ENCODE measurements at places on chromosomes 7 and 10.

GRCh38 chr10:69290993-69291392 lies 12.7 kb downstream of the HK1 start:
- no peak for DNase-seq

DNA sequence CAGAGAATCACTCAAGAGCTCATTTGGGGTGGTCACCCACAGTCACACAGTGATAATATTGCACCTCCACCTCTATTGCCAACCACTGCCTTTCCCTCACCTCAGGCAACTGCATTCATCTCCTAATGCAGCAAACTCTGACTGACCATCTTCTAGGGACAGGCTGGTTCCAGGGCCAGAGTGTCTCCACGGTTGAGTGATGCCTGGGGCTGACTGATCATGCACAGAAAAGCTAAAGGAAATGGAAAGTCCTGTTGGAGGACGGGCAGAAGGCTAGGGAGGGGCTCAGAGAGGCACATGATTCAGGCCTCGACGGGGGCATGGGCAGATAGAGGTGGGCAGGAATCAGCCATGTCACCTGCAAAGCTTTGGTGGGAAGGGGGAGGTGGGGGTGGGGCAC lies 127.1 kb upstream of the TNS3 start:
- DNase-seq: no peak

- no peak for DNase-seq
These were observed 872 bp upstream of the HMX2 start for GRCh38 chr10:123146894-123147634.

DNA sequence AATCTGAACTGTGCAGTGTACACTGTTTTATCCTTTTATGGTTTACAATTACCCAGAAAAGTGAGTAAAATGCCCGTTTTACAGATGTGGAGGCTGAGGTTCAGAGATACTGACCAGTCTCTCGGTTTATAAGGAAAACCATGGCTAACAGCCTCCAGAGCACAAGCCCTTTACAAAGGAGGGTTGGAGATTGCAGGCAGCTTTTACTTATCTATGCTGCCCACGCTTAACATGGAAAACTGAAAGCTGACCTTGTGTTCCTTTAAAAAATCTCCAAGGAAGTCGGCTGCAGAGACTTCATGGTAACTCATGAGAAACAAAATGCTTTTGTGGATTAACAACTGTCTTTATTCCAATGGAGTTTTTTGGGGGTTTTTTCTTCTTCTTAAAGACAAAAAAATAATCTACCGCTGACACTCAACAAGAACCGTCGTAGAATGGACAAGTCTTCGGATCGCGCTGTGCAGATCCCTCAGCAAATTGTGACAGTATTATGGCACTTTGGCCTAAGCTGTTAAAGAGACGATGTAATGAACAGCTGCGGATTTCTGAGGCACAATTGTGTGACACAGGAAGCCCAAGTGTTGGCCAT lies 654 bp upstream of the SLF2 start:
- peak; percentile 90 for DNase-seq

DNA sequence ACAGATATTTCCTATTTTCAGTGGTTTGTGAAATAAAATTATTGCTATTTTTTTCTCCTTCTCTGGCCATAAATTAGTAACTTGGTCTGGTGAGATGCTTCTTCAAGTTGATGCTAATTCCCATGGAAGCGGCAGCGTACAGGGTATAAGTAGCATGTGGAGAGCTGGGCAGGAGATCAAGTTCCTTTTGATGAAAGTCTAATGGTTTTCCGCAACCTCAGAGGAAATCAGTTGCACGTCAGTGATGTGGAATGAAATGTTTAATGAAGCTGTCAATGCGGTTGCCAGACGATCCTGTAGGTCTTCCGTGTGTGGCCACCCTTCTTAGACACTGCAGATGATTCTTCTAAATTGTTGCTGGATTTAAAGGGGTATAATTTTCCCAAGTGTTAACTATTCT lies 236.4 kb upstream of the GRM3 start:
- no peak for DNase-seq

- no peak for DNase-seq
These were observed 45.9 kb downstream of the SVIL start for GRCh38 chr10:29588629-29589421.

GRCh38 chr7:116650436-116650835 lies 21.6 kb upstream of the MET start:
- DNase-seq: no peak

DNA sequence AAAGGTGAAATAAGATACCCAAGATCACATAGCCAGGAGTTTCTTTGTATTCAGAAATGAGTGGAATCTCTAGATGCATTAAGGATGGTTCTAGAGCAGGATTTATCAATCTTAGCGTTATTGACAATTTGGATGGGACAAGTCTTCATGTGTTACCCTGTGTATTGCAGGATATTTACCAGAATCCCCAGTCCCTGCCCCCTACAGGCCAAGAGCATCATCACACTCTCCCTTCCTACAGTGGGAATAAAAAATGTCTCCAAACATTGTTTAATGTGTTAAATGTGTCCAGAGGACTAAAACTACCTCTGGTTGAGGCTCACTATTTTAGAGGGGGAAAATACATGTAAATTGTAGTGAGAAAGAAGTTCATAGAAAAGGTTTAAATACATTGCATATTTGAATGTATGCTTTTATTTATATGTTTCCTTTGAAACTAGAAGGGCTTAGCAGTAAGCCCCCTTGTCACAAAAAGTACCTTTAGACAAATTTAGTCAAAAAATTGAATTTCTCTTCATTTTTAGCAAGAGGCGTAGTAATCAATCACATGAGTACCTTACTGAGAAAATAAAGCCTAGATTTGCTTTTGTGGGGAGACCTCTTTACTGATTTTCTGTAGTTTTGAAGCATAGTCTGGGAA lies 141.2 kb downstream of the MLLT10 start:
- peak; percentile 71 for DNase-seq

DNA sequence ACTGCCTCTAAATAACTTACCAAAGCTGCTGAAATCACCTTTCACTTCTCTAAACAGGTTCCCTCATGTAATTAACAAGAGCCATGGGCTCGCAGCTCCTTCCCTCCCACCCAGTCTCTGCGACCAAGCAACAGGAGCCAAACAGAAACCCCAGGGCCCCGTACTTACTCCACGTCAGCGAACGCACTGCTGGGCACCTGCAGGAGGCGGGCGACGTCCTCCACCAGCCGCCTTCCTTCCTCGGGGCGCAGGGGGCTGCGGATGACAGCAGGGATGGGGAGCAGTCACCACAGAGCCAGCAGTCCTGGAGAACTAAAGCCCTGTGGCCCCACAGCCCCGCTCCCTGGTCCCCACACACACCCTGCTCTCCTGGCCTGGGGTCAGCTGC lies 477.0 kb downstream of the PTPRN2 start:
- DNase-seq: no peak

- no peak for DNase-seq
These were observed 307.3 kb downstream of the SORCS1 start for GRCh38 chr10:106857213-106857612.

- DNase-seq: no peak
These were observed 71.6 kb upstream of the KLF6 start for GRCh38 chr10:3856593-3856992.

DNA sequence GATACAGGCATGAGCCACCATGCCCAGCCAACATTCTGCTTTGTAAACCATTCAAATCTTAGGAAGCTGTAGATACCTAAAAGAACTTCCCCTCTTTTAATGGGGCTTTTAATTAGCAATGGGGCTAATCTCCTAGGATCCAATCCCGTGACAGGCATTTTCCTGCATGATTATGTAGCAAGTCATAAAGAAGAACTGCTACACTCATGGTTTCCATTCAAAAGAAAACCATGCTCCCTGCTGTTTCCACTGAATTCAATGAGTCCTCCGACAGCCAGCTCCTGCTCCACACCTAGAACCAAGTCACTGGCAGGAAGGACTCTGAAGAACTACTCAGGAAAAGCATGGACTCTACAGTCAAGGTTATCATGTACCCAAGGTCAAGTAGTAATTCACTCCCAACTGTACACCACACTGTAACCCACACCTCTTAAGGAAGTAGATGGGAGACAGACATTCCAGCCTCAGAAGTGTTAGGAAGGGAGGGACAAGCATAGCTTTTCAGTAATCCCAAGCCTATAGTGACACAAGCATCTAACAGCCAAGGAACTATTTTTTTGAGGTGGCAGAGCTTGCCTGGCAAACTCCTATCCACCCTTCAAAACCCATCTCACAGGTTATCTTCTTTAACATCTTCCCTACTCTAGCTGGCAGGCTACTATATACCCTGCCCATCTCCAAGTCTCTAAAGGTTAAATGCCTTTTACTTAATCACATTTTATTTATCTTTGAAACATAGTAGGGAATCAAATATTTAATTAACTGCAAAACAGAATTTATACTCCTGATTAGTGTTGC lies 47.5 kb downstream of the CTBP2 start:
- no peak for DNase-seq

DNA sequence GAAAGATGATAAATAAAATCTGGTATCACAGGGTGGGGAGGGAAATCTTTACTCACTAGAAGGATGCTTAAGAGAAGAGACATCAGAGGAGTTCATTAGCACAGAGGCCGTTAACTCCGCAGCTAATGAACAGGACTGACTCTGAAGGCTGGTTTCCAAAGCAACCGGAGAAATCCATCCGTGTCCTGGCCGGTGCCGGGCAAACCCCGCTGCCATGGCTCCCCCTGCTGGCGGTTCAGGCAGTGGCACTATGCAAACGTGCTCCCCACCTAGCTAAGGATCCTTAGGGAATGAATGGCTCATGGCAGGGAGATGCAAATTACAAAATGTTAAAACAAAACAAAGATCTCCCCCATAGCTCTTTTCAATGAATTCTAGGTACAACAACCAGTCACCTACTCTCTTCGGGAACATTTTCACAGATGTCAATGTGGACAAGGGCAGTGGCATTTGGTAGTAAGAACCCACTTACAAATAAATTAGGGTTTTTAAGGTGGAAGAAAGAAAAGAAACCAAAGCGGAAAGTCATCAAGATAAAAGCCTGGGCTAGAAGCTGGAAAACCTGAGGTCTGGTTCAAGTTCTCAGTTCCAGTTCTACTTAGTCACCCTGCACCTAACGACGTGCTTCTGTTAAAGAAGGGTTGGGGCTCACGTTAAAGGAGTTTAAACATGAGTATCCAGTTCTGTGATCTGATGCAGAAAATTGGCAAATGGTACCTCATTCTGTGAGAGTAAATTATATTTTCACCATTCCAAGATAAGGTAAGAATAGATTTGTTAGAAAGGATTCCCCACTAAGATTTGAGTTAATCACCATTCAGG lies 138.2 kb downstream of the SVIL start:
- peak; percentile 79 for DNase-seq

DNA sequence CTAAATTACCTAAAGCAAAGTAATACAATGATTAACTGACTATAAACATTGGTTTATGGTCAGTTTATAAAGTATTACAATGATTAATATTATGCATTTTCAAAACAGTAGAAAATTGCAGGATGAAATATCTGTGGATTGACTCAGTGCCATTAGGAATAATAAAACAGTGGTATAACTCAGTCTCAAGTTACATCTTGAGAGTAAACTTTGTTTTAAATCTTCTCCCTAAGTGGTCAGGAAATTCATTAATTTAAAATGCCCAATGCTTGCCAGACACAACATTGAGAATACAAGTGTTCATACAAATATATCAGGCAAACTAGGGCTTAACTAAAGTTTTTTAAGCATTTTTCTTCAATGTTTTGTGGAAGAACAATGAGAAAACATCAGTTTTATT lies 257.8 kb downstream of the ETV1 start:
- DNase-seq: no peak

GRCh38 chr7:149286811-149287400 lies 24.9 kb downstream of the ZNF783 start:
- DNase-seq: no peak

- DNase-seq: no peak
These were observed 139.6 kb upstream of the SORCS3 start for GRCh38 chr10:104501449-104501848.

DNA sequence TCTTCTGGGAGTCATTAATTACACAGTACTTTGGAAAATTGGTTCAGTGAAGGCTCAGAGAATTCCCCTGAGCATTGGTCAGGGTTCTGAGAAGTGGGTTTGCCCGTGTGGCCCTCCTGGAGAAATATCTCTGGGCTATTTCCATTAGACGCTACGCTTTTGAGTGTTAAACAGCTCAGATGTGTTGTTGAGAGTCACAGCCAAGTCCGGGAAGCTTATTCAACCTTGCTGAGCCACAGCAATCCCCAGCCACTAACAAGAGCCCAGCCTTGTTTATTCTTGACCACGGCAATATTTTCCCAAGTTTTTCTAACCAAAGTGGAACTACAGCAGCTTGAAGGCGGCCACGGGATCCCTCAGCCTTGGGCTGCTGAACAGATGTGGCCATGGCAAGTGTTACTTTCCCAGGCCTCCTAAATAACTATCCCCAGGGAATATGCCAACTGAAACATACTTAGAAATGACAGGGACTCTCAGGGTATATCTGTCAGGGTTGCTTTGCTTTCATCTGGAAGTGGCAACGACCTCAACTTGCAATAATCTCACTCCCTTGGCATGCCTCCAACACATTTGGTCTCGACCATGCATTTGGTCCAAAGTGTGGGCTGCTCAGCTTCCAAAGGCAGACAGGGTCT lies 214.7 kb downstream of the EMX2 start:
- no peak for DNase-seq

DNA sequence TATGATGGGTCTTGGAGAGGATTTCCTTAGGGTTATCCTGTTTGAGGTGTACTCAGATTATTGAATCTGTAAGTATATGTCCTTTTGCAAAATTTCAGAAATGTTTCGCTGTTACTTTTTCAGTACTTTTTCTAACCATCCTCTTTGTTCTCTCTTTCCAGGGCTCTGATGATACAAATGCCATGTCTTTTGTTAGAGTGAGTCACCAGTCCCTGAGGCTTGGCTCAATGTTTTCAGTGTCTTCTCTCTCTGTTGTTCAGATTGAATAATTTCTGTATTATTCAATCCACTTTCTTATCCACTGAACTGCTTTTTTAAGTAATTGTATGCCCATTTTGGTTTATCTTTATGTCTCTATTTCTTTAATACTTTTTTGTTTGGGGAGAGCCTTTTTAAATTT lies 449.4 kb downstream of the TNS3 start:
- no peak for DNase-seq

DNA sequence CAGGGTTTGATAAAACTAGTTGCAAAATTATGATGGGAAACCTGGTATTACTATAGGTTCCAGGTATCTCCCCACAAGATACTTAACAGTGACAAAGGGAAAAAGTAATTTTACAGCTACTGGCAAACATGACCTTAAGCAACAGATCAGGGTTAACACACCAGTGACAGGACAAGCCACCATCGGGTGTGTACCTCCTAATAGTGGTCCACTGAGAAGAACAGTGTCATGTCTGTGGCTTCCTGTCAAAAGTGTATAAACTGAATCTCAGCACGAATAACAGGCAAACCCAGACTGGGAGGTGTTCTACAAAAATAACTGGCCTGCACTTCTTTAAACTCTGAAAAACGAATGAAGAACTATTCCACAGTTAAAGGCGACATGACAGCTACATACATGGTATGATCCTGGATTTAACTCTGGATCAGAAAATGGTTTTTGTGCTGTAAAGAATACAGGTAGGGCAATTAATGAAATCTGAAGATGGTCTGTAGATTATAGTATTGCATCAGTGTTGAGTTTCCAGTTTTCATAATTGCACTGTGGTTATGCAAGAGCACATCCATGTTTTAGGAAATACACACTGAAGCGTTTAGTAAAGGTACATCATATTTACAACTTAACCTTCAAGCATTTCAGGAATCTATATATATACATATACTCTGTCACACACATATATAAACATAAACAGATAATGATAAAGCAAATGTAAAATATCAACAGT lies 32.0 kb upstream of the ARMS2 start:
- DNase-seq: no peak

GRCh38 chr7:50396856-50397255 lies 53.3 kb downstream of the FIGNL1 start:
- DNase-seq: no peak

Data from OCI-M1 (cell line).